Left colon (tissue), 2 donors: ENCODE measurements at places on chromosomes 3 and 15. TPM values are rescaled to one million over a fixed set of nuclear protein-coding genes. Genes with fewer than 3 reads are reported as not detected.

Gene MRPS22
- 48.3 TPM for total RNA-seq

Gene MYH15
- total RNA-seq: 0.31 TPM

Gene TMEM158
- total RNA-seq: 10.0 TPM

Gene NRG4
- total RNA-seq: 4.0 TPM

Gene MED12L
- total RNA-seq: 0.45 TPM

Gene FGF7
- 4.5 TPM for total RNA-seq

Gene DLL4
- 14.0 TPM for total RNA-seq

Gene IL16
- total RNA-seq: 2.1 TPM

Gene PATL2
- 4.3 TPM for total RNA-seq

Gene THUMPD3
- 47.2 TPM for total RNA-seq

Gene C2CD4B
- 1.7 TPM for total RNA-seq

Gene CALML4
- total RNA-seq: 118 TPM

Gene CYFIP1
- total RNA-seq: 163 TPM

Gene C2CD4A
- 1.1 TPM for total RNA-seq

Gene SNTN
- not detected for total RNA-seq

Gene NOP10
- 142 TPM for total RNA-seq

Gene MGA
- total RNA-seq: 28.2 TPM

Gene SERPINI1
- 1.7 TPM for total RNA-seq

Gene TRIM59
- 5.4 TPM for total RNA-seq

Gene RASGRP1
- total RNA-seq: 1.0 TPM

Gene LHFPL4
- 0.73 TPM for total RNA-seq

Gene RARRES1
- 63.5 TPM for total RNA-seq

Gene CAMK2N2
- 0.39 TPM for total RNA-seq

Gene RAB27A
- total RNA-seq: 82.8 TPM

Gene TRPM1
- not detected for total RNA-seq

Gene KCNH8
- 0.92 TPM for total RNA-seq

Gene AP3B2
- total RNA-seq: 1.3 TPM

Gene MKRN2OS
- total RNA-seq: 4.4 TPM

Gene PTPN9
- total RNA-seq: 39.3 TPM

Gene KLF15
- total RNA-seq: 1.6 TPM

Gene PTH1R
- 1.7 TPM for total RNA-seq

Gene NUDT16
- total RNA-seq: 39.0 TPM

Gene CYP1A2
- total RNA-seq: not detected

Gene CKMT1B
- 168 TPM for total RNA-seq

Gene PXYLP1
- 8.2 TPM for total RNA-seq

Gene TP63
- total RNA-seq: not detected

Gene HERC2
- 68.9 TPM for total RNA-seq

Gene SAXO2
- 8.5 TPM for total RNA-seq

Gene ANKDD1A
- 1.1 TPM for total RNA-seq

Gene ASB14
- total RNA-seq: not detected
